ENCODE measurements at places on chromosomes 1 and 21.

DNA sequence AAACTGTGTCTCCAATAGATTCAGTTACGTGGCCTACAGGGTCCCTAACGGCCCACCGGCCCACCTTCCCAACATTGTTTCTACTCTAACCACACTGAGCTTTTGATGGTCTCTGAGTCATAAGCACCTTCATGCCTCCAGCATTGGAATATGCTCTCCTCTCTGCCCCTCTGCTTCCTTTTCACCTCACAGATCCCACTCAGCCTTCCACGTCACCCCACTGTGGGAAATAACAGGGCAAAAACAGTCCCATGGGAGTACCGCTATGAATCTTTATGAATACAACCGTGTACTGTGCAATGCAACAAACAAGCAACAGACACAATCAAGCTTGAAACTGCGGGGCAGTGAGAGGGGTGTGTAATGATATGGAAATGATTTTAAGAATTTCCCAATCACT lies 5.3 kb upstream of the SARS1 start:
- DNase-seq: no peak

DNA sequence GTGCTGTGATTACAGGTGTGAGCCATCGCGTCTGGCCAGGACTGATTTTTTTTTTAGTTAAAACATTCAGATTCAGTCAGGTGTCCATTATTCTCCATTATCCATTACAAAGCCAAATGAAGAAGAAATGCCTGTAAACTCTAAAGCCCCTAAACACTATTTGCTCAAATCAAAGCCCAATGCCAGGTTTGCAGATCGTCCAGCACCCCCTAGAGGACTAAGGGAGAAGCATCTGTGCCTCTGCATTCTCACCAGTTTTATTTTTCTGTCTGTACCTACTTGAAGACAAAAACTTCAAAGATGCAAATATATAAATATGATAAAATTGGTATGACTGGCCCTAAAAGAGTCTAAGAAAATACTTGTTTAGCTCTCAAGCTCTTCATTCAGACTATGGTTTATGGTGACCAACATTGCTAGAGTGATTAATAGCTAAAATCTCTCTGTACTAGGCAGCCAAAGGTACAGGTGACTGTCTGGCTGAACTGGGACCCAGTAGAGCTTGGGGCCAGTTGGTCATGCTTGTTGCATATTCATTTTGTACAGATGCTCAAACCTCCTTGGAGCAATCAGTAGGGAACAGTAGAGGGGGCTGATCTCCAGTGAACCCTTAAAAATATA lies 138.4 kb downstream of the SYT2 start:
- DNase-seq: no peak

DNA sequence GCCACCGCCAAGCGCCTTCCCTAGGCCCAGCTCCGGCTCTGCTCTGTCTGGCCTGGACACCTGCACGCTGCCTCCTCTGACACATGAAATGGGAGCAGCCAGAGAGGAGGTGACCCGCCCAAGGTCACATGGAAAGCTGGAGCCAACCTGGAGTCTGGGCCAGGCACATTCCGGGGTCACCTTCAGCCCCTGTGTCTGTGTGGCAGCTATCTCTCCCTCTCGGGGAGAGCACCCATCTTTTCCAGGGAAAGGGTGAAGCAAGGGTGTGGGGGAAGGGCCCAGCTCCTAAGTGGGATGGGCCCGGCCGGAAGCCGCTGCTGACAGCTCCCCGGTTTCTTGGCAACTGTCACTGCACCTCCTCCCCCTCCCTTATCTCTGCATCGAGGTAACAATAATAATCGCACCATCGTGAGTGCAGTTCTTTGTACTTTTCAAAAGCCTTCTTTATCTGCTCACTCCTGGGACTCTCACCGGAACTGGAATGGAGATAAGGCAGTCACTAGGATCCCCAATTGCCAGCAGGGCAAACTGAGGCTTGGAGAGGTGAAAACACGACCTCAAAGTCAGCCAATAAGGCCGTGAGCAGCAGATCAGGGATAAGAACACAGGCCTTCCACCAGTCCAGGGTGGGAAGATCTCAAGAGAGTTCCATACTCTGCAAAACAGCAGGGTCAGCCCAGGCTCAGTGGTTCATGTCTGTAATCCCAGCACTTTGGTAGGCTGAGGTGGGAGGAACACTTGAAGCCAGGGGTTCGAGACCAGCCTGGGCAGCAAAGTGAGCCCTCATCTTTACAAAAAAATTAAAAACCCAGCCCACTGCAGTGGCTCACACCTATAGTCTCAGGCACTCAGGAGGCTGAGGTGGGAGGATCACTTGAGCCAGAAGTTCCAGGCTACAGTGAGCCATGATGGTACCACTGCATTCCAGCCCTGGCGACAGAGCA lies 36.9 kb downstream of the RAP1GAP start:
- no peak for DNase-seq

GRCh38 chr1:67723620-67724019 lies 38.6 kb downstream of the GADD45A start:
- no peak for DNase-seq

- DNase-seq: no peak
Measured at GRCh38 chr1:1179983-1180861, 6.5 kb downstream of the TTLL10 start.

- DNase-seq: no peak
Measured at GRCh38 chr1:232556351-232556750, 73.6 kb downstream of the SIPA1L2 start.

GRCh38 chr1:46487818-46488218 lies 1.8 kb upstream of the DMBX1 start:
- DNase-seq: no peak

DNA sequence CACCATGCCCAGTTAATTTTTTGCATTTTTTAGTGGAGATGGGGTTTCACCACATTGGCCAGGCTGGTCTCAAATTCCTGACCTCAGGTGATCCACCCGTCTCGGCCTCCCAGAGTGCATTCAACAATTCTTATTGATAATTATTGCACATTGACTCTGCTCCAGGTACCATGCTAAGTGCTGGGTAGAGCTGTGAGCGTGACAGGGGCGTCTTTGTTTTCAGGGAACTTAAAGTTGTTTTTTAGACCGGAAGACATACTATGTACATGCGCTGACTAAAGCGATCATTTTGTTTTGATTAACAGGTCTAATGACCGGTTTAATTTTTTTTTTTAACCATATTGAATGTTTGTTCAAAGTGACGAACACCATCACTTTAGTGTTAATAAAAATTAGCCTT lies 4.0 kb downstream of the CD247 start:
- DNase-seq: no peak

DNA sequence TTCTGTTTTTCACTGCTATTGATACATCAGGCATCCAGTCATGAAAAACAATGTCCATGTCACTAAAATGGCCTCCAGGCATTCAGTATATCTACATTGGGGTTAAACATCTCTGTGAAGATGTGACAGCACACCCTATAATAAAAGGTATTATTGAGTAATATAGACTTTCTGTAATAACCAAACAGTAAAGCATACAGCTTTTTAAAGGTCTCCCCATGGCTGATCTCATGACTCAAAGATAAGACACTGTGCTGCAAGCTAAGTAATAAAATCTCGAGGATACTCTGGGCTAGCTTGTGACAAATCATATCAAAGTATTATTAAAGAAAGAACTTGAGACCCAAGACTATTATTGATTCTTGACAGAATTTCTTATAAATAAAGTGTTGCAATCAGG lies 613.1 kb upstream of the PKN2 start:
- DNase-seq: no peak

DNA sequence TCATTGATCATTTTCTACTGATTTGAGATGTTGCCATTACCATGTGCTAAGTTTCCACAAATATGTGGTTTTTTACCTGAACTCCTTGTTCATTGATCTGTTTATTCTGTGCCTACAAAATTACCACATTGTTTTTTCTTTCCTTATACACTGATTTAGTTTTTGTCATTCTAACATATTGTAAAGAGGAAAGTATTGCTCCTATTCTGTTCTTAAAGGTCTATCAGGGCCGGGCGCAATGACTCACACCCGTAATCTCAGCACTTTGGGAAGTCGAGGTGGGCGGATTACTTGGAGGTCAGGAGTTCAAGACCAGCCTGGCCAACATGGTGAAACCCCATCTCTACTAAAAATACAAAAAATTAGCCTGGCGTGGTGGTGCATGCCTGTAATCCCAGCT lies 75.1 kb downstream of the CAMTA1 start:
- no peak for DNase-seq

GRCh38 chr1:34794001-34794789 lies 1.4 kb downstream of the GJA4 start:
- DNase-seq: no peak

All from stimulated activated CD8-positive, alpha-beta memory T cell treated with anti-CD3 and anti-CD28 coated beads, Interleukin-4, amount 100 ng/mL, for 1 hour (primary cell).